ENCODE measurements at places on chromosomes 2 and 18. TPM values are rescaled to one million over a fixed set of nuclear protein-coding genes. Genes with fewer than 3 reads are reported as not detected.
A peak's percentile ranks its signal among the peaks of the same experiment; 100 is the strongest.

- DNase-seq: peak; percentile 49
Measured at GRCh38 chr2:133362061-133362476, 206.2 kb downstream of the NCKAP5 start.

- DNase-seq: no peak
Measured at GRCh38 chr2:205495819-205496218, 186.5 kb upstream of the NRP2 start.

- DNase-seq: no peak
Measured at GRCh38 chr2:230815088-230815487, 49.7 kb upstream of the ITM2C start.

The SPHKAP gene
- polyA plus RNA-seq: 0.50 TPM

Data from BJ (cell line).